ENCODE measurements at places on chromosomes 1 and 21.
A peak's percentile ranks its signal among the peaks of the same experiment; 100 is the strongest.

DNA sequence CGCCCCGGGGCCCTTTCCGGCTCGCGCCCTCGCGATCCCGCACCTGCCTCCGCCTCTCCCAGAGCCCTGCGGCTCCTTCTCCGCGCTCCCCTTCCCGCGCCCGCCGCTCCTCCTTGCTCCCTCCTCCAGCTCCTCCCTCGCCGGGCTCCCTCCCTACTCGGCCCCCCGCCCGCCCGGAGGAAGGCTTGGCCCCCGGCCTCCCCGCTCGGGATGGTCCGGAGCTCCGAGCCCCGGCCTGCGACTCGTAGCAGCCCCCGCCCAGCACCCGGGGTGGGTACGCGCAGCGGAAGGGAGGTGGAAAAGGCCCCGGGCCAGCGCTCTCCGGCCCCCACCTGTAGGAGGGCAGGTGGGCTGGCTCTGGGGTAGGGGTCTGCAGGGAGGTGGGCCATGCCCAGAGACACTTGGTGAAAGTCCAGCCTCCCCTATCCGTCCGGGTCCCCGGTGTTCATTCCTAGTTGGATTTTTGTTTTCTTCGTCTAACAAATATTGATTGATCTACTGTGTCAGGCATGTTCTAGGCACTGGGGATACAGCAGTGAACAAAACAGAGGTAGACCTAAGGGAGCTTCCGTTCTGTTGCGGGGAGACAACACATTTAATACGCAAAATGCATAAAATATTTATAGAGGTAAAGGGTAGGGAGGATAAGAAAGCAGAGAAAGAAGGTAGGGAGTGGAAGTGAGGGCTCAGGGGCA, at the start of gene HTR1D:
Gene HTR1D (minus strand): TSS at position 82 of the 695 bp plus-strand sequence. CDS start 23,283 bp downstream, outside the sequence.
- DNase-seq: no peak

DNA sequence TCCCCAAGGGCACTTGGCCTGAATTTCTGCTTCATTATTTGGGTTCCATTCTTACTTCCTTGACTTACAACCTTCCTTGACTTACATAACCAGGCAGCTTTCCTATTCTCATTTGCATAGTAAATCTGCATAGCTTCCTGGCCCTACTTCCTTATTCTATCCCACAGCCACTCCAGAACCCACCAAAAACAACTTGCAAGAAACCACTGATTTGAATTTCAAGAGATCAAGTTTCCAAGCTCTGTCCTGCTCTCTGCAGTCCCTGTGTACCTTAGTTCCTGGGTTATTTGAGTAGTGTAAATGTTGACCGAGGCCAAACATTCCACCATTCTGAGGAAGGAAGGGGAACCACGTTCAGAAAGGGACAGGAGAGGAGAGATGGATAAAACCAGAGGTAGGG, 603.3 kb downstream of the PTPRC start:
- DNase-seq: no peak

DNA sequence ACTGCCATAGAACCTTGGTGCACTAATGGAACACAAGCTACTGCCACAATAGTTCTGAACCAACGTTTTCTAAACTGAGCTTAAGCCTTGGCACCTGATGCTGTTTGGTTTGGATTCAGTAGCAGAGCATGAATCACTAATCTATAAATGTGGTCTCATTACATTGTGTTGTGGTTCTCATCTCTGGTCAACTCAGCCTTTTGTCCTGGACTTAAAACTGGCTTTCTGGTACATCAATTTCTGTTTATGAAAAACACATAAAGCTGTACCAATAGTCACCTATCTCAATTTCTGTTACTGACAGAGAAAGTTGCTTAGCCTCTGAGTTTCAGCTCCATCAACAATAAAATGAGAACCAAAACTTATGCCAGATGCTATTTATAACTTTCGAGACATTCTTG, 197.5 kb upstream of the KIAA0040 start:
- no peak for DNase-seq

- no peak for DNase-seq
Observed at GRCh38 chr1:7462617-7463016, 308.5 kb upstream of the VAMP3 start.

DNA sequence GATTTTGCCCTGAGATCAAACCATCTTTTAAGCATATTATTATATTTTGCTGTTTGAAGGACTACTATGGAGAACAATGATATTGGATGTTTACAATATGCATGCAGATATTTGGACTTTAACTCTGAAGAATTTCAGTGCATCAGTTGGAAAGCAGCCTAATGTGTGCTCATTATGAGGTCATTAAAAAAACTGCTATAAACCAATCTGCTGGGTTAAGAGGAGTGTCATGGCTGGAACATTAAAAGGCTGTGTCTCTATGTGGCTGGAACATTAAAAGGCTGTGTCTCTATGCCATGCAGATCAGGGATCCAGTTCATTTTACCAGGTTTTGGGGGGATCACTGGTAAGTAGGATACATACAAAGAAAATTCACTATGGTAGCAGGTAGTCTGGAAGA, 77.6 kb downstream of the SPATA46 start:
- no peak for DNase-seq

GRCh38 chr21:25097648-25098047, 509.6 kb downstream of the MRPL39 start:
- no peak for DNase-seq

DNA sequence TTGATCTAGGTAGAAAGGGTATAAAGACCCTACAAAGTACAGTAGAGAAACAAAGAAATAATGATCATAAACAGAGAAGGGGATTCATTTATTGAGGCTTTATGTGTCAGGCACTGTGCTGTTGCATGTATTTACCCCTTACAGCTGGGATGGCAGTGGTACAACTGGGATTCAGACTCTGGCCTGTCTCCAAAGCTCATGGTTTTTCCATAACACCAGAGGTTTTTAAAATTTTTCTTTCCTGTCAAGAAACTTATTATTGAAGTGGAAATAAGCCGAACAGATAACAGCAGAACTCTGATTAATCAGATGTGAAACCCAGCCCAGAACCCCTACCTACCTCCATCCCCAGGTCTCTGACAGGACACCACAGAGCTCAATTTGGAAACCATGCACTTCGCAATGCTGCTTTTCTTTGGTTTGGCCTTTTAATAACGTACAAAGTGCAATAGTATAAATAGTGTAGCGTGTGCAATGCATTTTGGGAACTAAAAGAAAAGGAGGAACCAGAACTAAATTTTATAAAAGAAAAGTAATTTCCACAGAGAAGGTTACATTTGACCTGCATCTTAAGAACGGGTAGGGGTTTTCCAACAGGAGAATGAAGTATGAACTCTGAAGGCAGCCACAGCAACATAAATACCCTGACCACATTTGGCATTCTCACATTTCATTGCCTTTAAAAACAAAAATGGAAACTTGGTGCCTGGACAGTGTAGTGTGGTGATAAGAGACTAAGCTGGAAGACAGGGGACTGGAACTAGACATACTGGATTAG, 92.0 kb upstream of the S1PR1 start:
- DNase-seq: no peak

DNA sequence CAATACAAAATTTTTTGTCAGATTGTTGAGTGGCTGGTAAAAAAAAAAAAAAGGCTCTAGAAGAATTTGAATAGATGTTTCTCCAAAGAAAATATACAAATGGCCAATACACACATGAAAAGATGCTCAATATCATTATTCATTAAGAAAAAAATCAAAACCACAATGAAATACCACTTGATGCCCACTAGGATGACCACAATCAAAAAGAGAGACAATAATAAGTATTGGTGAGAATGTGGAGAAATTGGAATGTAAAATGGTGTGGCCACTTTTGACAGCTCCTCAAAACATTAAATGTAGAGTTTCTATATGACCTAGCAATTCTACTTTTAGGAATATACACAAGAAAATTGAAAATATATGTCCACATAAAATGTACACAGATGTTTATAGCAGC, 100.0 kb downstream of the CLEC20A start:
- DNase-seq: no peak

DNA sequence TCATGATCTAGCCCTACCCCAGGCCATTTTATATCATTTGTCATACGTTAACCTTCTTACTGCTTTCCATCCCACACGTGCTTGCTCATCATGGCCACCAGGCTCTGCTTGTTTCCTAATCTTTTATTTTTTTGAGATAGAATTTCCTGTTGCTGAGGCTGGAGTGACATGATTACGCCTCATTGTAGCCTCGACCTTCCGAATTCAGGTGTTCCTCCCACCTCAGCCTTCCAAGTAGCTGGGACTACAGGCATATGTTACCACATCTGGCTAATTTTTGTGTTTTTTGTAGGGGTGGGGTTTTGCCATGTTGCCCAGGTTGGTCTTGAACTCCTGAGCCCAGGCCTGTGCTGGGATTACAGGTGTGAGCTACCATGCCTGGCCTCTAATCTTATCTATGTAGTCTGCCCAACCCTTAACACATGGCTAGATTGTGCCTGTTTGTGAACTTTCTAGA, 3.3 kb downstream of the UAP1 start:
- no peak for DNase-seq

- no peak for DNase-seq
Observed at GRCh38 chr1:167776151-167776550, 54.4 kb downstream of the MPZL1 start.

GRCh38 chr21:37670883-37671282, 245.4 kb downstream of the KCNJ6 start:
- DNase-seq: no peak

- no peak for DNase-seq
Observed at GRCh38 chr21:43591571-43591970, 67.7 kb downstream of the HSF2BP start.

DNA sequence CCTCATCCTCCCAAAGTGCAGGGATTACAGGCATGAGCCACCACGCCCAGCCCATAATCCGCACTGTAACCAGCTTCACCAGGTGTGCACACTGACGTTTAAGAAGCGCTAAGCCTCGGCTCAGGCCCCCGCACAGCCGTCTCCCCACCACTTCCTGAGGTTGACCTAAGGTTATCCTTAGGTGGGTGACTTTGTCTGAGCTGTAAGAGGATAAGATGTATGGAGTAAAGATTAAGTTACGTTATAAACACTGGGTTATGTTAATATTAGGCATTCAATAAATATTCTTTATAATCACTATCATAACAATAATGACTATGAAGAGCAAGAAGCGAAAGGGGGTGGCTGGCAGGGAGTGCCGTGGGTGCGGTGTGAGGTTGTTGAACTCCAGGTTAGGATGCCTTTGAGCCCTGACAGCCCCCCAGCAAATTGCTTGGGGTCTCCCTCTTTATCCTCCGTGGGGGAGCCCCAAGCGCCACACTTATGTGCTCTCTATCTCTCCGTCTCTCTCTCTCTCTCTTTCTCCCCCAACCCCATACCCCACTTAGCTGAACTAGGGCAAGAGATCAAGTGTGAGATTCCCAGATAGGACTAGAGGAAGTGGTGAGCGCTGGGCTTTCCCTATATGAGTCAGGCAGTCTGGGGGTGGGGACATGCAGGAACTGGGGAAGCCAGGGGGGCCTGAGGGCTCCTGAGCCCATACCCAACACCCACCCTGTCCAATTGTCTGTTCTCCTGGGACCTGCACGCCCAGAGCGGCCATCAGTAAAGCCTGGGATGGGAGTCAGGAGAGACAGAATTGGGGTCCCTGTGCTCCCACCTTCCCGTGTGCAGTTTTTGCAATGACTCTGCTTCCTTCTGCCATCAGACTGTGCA, 7.6 kb downstream of the EFHD2 start:
- peak; percentile 61 for DNase-seq

DNA sequence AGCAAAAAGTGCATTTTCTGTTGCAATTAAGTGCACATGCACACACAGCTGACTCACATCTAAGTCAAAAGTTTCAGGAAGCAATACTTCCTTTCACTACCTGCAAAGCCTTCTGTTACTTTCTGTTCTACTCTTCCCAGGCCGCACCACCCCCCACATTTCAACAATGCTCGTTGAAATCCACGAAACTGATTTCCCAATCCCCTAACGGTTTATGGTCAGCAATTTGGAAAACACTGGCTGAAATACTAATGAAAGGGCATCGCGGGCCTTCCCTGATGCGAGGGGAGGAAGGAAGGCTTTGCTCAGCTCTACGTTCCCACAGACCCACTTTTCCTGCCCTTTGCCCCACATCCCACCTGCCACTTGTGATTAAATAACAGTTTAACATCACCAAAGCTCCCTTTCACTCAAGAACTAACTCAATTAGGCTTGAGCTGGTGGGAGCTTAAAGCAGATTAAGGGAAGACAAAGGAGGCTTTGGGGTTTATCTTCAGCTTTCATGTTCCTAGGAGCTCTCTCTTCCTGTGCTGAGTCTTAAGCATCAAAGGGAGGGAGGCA, 243.2 kb upstream of the RAB4A start:
- DNase-seq: no peak

DNA sequence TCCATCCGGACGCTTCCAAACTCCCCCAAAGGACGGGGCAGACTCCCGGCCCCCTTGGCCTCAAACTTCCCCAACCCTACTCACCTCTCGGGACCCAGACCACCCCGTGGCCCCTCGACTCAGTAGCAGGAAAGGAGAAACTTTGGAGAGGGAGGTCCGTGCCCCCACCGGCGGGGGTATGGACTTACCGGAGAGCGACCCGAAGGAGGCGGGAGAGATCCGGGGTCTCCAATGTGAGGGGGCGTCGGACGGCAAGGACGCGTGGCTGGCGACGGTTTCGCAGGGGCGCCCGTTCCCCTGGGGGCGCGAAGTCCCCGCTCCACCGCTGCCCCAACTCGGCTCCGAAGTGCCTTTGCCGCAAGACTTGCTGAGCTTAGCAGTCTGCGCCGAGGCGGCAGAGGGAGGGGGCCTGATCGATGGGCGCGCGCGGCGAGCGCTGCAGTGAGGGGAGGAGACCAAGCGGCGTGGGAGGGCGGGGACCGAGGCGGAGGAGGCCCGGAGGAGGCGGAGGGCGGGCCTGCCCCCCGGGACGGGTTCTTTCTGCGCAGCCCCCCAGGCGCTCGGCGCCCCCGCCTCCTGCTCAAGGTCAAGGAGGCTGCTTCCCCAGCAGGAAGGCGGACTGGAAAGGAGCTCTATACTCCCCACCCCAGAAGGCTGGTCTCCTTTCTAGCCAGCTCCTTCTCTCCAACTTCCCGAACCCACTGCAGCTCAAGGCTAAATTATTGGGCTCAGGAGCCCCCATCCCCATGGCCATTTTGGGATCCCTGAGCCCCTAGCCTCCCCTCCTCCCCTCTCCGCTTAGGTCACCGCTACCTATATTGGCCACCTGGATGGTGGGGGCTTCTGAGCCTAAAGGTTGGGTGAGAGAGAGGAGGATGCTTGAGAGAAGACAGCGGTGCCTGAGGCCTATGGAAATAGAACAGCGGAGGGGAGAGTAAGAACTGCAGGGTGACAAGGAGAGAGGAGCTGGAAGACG, at the start of gene SYT2:
Gene SYT2 (minus strand): TSS at position 385 of the 976 bp plus-strand sequence. CDS start 104,682 bp downstream, outside the sequence.
- DNase-seq: no peak

- no peak for DNase-seq
Observed at GRCh38 chr1:43284065-43284464, 1.3 kb downstream of the C1orf210 start.

GRCh38 chr21:32253215-32253641, 25.6 kb downstream of the MIS18A start:
- peak; percentile 27 for DNase-seq

DNA sequence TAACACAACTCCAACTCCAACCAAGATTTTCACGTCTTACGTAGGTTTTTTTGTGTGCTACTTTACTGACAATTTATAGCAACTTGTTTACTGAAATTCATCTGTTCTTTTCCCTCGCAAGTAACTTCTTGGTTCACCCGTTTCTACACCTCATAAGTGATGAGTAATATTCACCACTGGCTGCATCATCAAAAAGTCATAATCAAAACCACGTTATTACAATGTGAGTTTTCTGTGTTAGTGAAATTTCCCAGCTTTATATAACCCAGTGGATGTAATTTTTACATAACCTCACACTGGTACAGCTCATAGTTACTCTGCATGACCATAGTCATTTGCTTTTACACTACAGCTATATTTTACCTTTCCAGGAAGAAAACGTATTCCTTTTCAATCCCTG, 401.1 kb upstream of the LYPLAL1 start:
- no peak for DNase-seq

- DNase-seq: no peak
Observed at GRCh38 chr21:17779496-17779895, 39.7 kb downstream of the C21orf91 start.

- no peak for DNase-seq
Observed at GRCh38 chr21:31880816-31881215, 8.0 kb downstream of the HUNK start.
